B cell (primary cell): ENCODE measurements at places on chromosomes 4 and X.

DNA sequence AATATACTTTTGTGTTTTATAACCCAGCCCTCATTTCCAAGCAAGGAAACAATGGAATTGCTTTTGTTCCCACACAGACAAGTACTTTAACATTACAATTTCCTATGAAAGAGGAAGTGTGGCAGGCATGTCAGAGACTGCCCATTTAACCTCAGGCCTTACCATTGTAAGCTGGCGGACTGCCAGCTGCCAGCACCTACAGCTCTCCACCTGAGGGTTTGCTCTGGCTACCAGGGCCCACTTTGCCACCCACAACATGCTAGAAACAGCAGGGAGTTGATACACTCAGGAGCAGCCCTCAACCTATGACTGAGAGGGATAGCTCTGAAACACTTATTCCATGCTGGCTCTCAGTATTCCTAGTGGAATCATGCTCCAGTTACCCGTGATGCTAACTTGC is 152.3 kb upstream of the PRDX4 start:
- DNase-seq: no peak
- H3K36me3 ChIP-seq: no peaks in the 10 kb centered on the region

- no peak overlapping the region for H3K4me3 ChIP-seq
- H3K4me1 ChIP-seq: peaks cover 43% of the 10 kb centered on the region
- DNase-seq: no peak
- no peaks in the 10 kb centered on the region for H3K36me3 ChIP-seq
- H3K27ac ChIP-seq: no peak overlapping the region
Measured at GRCh38 chr4:79598801-79599200, 190.8 kb upstream of the GK2 start.

- no peaks in the 10 kb centered on the region for H3K4me1 ChIP-seq
- no peaks in the 10 kb centered on the region for H3K27me3 ChIP-seq
- no peak overlapping the region for H3K27ac ChIP-seq
- H3K36me3 ChIP-seq: no peaks in the 10 kb centered on the region
- DNase-seq: no peak
- no peak overlapping the region for H3K4me3 ChIP-seq
Measured at GRCh38 chrX:125291124-125291523, 28.5 kb upstream of the TEX13C start.

GRCh38 chrX:134162032-134162431 is 75.0 kb upstream of the CCDC160 start:
- no peaks in the 10 kb centered on the region for H3K36me3 ChIP-seq
- no peak overlapping the region for H3K4me3 ChIP-seq
- no peaks in the 10 kb centered on the region for H3K4me1 ChIP-seq
- no peaks in the 10 kb centered on the region for H3K27me3 ChIP-seq
- DNase-seq: no peak
- H3K27ac ChIP-seq: no peak overlapping the region

DNA sequence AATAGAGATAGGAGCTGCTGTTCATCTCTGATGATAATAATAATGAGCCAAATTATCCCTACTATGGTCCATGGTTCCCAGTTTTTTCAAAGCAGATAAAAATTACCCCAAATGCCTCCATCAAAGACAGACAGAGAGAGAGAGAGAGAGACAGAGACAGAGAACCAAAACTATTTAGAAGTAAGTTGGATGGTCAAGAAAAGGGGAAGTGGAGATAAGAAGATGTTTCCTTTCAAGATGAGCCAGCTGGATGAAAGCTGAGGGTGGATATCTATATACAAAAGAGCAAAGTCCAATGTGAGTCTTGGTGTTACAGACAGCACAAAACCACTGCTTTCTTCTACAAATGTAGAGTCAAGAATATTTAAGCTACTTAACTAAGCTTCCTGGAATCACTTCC is 173.9 kb downstream of the GRIA3 start:
- H3K36me3 ChIP-seq: no peaks in the 10 kb centered on the region
- no peaks in the 10 kb centered on the region for H3K4me1 ChIP-seq
- H3K27ac ChIP-seq: no peak overlapping the region
- DNase-seq: no peak

DNA sequence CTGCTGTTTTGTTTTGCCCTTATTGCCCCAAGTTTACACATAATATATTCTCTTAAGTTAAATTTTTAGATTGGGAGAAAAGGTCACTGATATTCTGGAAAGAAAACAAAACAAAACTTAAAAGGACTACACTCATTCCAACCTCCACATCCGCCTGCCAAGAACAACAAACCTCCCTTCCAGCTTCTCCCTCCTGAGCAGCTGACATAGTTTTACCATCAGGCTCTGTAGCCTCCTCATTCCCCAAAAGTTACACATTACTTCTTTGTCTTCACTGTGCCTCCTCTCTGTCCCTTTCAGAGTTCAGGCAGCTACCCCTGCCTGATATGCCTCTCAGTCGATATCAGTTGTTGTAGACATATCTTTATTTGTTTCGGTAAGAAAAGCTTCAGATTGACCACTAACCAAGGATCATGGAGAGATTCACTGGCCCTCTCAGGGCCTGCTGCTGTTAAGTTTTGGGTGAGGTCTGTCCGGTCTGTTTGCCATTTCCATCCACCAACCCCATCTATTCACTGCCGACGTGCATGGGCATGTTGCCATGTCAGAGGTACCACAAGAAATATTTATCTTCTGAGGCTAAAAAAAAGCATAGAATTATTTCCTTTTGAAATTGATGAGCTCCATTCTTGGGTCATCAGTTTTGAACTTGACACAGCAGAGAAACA is 164.1 kb downstream of the GASK1B start:
- DNase-seq: no peak
- H3K27ac ChIP-seq: no peak overlapping the region
- no peaks in the 10 kb centered on the region for H3K36me3 ChIP-seq
- H3K27me3 ChIP-seq: no peaks in the 10 kb centered on the region
- no peak overlapping the region for H3K4me3 ChIP-seq

DNA sequence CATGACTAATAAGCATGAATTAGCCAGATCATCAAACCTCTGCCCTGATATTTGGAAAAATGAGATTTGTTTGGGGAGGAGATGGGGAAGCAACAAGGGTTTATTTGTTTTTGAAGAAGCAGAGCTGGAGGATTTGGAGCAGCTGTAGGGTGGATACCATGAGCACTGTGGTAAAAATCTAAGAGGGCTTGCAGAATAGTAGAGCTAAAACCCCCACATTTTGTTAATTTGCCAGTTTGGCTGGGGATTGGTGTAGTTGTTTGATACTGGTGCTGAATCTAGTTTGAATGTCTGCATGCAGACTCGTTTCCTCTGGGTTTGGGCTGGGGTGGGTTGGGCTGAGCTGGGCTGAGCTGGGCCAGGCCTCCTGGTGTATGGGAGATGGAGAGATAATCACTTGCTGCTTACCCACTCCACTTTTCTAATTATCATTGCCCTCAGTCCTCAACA is 43.7 kb downstream of the SMAD1 start:
- no peaks in the 10 kb centered on the region for H3K36me3 ChIP-seq
- DNase-seq: no peak
- no peak overlapping the region for H3K27ac ChIP-seq
- H3K27me3 ChIP-seq: no peaks in the 10 kb centered on the region
- no peak overlapping the region for H3K4me3 ChIP-seq
- H3K4me1 ChIP-seq: no peaks in the 10 kb centered on the region

GRCh38 chr4:87913896-87914295 is 61.6 kb upstream of the SPP1 start:
- no peak overlapping the region for H3K27ac ChIP-seq
- no peaks in the 10 kb centered on the region for H3K4me1 ChIP-seq
- DNase-seq: no peak

DNA sequence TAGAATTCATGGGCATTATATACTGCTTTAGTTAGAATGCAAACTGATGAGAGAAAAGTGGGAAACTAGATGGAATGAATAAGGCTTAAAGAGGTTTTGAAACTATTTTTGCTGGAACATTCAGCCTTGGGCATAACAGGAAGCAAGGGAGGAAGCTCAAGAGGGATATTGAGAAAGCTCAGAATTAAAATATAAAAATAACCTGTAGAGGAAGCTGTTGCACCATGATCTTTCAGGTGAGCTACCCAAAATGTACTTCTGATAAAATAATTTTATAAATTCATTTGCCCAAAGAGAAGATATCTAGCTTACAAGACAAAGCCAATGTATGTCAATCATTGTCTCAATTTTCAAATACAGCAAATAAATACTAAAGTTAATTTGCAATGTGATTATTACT is 11.3 kb downstream of the GC start:
- H3K36me3 ChIP-seq: no peaks in the 10 kb centered on the region
- H3K27ac ChIP-seq: no peak overlapping the region
- DNase-seq: no peak
- no peaks in the 10 kb centered on the region for H3K27me3 ChIP-seq

GRCh38 chr4:55087009-55087912 is 38.1 kb downstream of the KDR start:
- H3K4me1 ChIP-seq: no peaks in the 10 kb centered on the region
- no peak overlapping the region for H3K4me3 ChIP-seq
- no peak overlapping the region for H3K27ac ChIP-seq
- H3K36me3 ChIP-seq: no peaks in the 10 kb centered on the region
- H3K27me3 ChIP-seq: peaks cover 3% of the 10 kb centered on the region

DNA sequence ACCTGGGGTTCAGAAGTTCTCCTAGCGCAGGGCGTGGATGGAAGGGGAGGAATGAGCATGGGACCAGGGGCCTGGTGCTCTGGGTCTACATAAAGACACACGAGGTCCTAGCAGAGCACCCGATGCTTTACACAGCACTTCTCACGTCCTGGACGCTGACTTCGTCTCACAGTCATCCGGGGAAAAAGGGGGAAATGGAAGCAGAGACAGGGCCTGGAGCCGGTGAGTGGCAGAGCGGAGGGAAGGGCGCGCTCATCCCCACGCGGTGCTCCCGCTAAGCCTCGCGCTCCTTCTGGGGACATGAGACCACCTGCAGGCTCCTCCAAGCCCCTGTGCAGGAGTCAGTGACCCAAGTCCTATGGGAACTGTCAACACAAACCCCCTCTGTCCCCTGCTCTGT is 157.7 kb downstream of the AFAP1 start:
- no peaks in the 10 kb centered on the region for H3K4me1 ChIP-seq
- no peak overlapping the region for H3K4me3 ChIP-seq
- no peak overlapping the region for H3K27ac ChIP-seq
- H3K36me3 ChIP-seq: no peaks in the 10 kb centered on the region

DNA sequence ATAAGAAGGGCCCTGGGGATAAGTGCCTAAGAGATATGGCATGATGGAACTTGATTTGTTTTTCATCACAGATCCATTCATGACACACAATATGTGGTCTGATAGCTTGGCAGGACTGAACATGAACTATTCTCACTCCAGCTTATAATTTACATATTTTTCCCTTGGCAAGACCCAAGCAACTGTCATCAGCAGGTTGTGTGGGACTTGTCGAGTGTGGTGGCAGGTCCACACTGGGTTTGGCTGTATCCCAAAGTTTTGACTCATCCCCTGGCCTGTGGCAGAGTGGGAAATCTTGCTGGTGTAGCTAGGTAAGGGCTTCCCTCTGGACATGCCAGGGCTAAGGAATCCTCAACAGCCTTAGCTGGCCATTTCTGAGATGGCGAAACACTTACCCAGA is 81.0 kb upstream of the STIM2 start:
- no peak overlapping the region for H3K27ac ChIP-seq
- H3K4me1 ChIP-seq: peaks cover 5% of the 10 kb centered on the region
- H3K36me3 ChIP-seq: no peaks in the 10 kb centered on the region
- H3K4me3 ChIP-seq: no peak overlapping the region

- DNase-seq: no peak
- no peaks in the 10 kb centered on the region for H3K36me3 ChIP-seq
- no peak overlapping the region for H3K4me3 ChIP-seq
- no peak overlapping the region for H3K27ac ChIP-seq
- no peaks in the 10 kb centered on the region for H3K4me1 ChIP-seq
Measured at GRCh38 chr4:141391771-141392170, 171.1 kb downstream of the ZNF330 start.

- no peaks in the 10 kb centered on the region for H3K4me1 ChIP-seq
- H3K27me3 ChIP-seq: no peaks in the 10 kb centered on the region
- H3K27ac ChIP-seq: no peak overlapping the region
- H3K4me3 ChIP-seq: no peak overlapping the region
- no peak for DNase-seq
Measured at GRCh38 chr4:56261027-56261426, 126.3 kb downstream of the AASDH start.

GRCh38 chr4:77579406-77580076 is 26.1 kb upstream of the CXCL13 start:
- no peak overlapping the region for H3K27ac ChIP-seq
- no peaks in the 10 kb centered on the region for H3K36me3 ChIP-seq
- no peaks in the 10 kb centered on the region for H3K4me1 ChIP-seq
- H3K4me3 ChIP-seq: no peak overlapping the region
- DNase-seq: no peak
- no peaks in the 10 kb centered on the region for H3K27me3 ChIP-seq

GRCh38 chr4:28443801-28444412 is 1583.3 kb downstream of the STIM2 start:
- H3K27ac ChIP-seq: no peak overlapping the region
- no peaks in the 10 kb centered on the region for H3K36me3 ChIP-seq
- no peaks in the 10 kb centered on the region for H3K4me1 ChIP-seq
- DNase-seq: no peak
- H3K4me3 ChIP-seq: no peak overlapping the region

DNA sequence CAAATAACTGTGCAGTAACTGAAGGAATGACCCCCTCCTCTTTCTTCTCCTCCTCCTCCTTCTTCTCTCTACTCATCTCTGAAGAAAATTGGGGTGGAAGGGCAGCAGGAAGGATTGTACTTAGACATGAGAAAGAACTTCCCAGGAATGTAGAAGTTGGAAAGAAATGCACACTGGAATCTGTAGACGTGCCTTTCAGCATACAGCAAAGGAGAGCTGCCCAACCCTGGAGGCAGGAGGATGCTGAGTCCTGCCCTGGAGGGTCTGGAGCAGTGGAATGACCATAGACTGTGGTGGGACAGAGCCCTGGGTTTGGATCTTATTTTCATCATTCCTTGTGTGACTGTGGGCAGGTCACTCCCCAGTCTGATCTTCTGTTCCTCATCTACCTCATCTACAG is 80.1 kb downstream of the PJA1 start:
- no peaks in the 10 kb centered on the region for H3K4me1 ChIP-seq
- H3K4me3 ChIP-seq: no peak overlapping the region
- H3K36me3 ChIP-seq: no peaks in the 10 kb centered on the region
- H3K27ac ChIP-seq: no peak overlapping the region
- no peak for DNase-seq
- no peaks in the 10 kb centered on the region for H3K27me3 ChIP-seq

- no peak overlapping the region for H3K4me3 ChIP-seq
- no peaks in the 10 kb centered on the region for H3K27me3 ChIP-seq
- no peak overlapping the region for H3K27ac ChIP-seq
- no peaks in the 10 kb centered on the region for H3K36me3 ChIP-seq
Measured at GRCh38 chr4:46944345-46944744, 35.3 kb upstream of the COX7B2 start.

GRCh38 chr4:54659749-54660535 is 2.2 kb downstream of the KIT start:
- no peaks in the 10 kb centered on the region for H3K36me3 ChIP-seq
- peaks cover 31% of the 10 kb centered on the region for H3K4me1 ChIP-seq
- H3K27ac ChIP-seq: no peak overlapping the region
- DNase-seq: no peak

- no peaks in the 10 kb centered on the region for H3K27me3 ChIP-seq
- H3K36me3 ChIP-seq: no peaks in the 10 kb centered on the region
- DNase-seq: no peak
- H3K27ac ChIP-seq: no peak overlapping the region
Measured at GRCh38 chr4:10097906-10098779, 18.5 kb downstream of the WDR1 start.

- no peaks in the 10 kb centered on the region for H3K36me3 ChIP-seq
- no peaks in the 10 kb centered on the region for H3K27me3 ChIP-seq
- H3K4me3 ChIP-seq: no peak overlapping the region
- H3K27ac ChIP-seq: no peak overlapping the region
- DNase-seq: no peak
Measured at GRCh38 chrX:6777238-6778002, 242.5 kb upstream of the VCX3A start.

- H3K27me3 ChIP-seq: no peaks in the 10 kb centered on the region
- H3K27ac ChIP-seq: no peak overlapping the region
- H3K4me3 ChIP-seq: no peak overlapping the region
- no peak for DNase-seq
- H3K36me3 ChIP-seq: no peaks in the 10 kb centered on the region
Measured at GRCh38 chrX:102697494-102697893, 14.8 kb upstream of the GPRASP2 start.
